ENCODE measurements at places on chromosomes 2 and 18. TPM values are rescaled to one million over a fixed set of nuclear protein-coding genes. Genes with fewer than 3 reads are reported as not detected.

Gene CCDC85A
- total RNA-seq, result 16.4 TPM

DNA sequence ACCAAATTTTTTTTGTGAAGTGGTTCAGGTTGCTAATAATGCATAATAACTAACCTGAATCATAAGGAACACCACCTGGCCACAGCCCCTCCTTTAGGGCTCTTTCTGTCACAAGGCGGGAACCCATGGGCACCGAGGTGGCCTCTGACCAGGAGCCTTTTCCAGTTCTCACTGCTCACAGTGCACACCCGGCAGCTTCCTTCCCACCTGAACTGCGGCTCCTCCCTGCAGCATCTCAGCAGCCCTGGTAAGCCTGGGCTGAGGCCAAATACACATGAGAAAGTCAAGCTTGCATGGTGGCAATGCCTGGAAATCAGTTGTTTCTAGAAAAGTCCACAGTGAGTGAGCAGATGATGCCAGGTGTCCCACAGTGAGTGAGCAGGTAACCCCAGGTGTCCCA, 77.6 kb upstream of the SNTG2 start:
- peaks cover 12% of the 10 kb centered on the region for H3K4me1 ChIP-seq
- H3K27ac ChIP-seq, result no peak overlapping the region
- no peak for DNase-seq
- no peaks in the 10 kb centered on the region for H3K36me3 ChIP-seq
- H3K4me3 ChIP-seq, result no peak overlapping the region

GRCh38 chr2:109448946-109449788, 164.6 kb downstream of the SEPTIN10 start:
- no peak overlapping the region for H3K4me3 ChIP-seq
- H3K27me3 ChIP-seq, result peaks cover 1% of the 10 kb centered on the region
- peaks cover 12% of the 10 kb centered on the region for H3K4me1 ChIP-seq
- H3K27ac ChIP-seq, result no peak overlapping the region
- DNase-seq, result no peak
- peaks cover 13% of the 10 kb centered on the region for H3K36me3 ChIP-seq

Gene ACVR1C
- 0.10 TPM for total RNA-seq

DNA sequence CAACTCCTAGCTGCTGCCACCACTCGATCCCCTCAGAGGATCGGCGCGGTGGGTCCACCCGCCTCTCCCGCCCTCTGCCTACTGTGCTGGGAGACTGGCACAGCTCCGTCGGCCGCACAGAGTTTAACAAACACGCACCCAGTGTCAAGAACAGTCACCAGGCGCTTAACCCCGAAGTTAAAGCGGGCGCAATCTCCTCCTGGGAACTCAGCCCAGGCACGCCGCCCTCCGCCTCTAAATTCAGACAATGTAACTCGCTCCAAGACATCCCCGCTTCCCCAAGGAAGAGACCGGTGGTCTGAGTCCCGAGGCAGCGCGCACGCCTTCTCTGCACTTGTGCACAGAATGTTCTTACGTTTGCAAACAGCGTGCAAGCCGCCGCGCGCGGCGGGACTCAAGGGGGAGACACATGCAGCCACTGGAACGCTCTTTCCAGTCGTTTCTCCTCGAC, 533 bp downstream of the CXCR4 start:
- peak overlapping the region; percentile 97 for H3K4me3 ChIP-seq
- DNase-seq, result peak; percentile 46
- H3K4me1 ChIP-seq, result peaks cover 46% of the 10 kb centered on the region
- peaks cover 11% of the 10 kb centered on the region for H3K27me3 ChIP-seq
- H3K27ac ChIP-seq, result no peak overlapping the region

Gene RPIA
- total RNA-seq, result 22.4 TPM

Gene BOLL
- not detected for total RNA-seq

DNA sequence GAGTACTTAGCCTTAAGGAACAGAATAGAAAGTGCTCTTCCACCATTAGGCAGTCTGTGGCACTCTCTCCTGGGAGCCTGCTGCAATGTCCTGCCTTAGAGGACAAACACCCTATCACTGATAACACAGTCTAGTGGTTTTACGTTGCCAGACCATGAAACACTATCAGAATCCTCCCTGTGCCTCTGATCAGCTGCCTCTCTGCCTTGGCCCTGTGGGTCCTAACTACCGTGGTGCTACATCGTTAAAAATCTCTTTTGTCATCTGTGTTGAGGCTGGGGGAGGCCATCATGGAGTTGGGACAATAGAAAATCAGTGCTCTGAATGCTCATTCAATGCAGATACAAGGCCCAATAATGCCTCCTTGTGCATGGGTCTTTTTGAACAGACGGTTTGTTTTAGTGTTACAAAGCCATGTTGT, 11.9 kb upstream of the APCDD1 start:
- no peak overlapping the region for H3K4me3 ChIP-seq
- peaks cover 1% of the 10 kb centered on the region for H3K27me3 ChIP-seq
- H3K4me1 ChIP-seq, result no peaks in the 10 kb centered on the region
- no peak overlapping the region for H3K27ac ChIP-seq
- no peaks in the 10 kb centered on the region for H3K36me3 ChIP-seq

Gene MERTK
- total RNA-seq, result 12.3 TPM

Gene RNU2-63P
- total RNA-seq, result 6.9 TPM

- H3K36me3 ChIP-seq, result peaks cover 32% of the 10 kb centered on the region
- peak overlapping the region; percentile 72 for H3K27ac ChIP-seq
- peak overlapping the region; percentile 37 for H3K4me3 ChIP-seq
- H3K4me1 ChIP-seq, result peaks cover 21% of the 10 kb centered on the region
- H3K27me3 ChIP-seq, result peaks cover 3% of the 10 kb centered on the region
- DNase-seq, result no peak
These were observed 13.1 kb downstream of the ZAP70 start for GRCh38 chr2:97726261-97727064.

- peaks cover 18% of the 10 kb centered on the region for H3K27me3 ChIP-seq
- H3K27ac ChIP-seq, result no peak overlapping the region
- peaks cover 54% of the 10 kb centered on the region for H3K36me3 ChIP-seq
- DNase-seq, result no peak
These were observed 18.3 kb downstream of the GYPC start for GRCh38 chr2:126674075-126674744.

GRCh38 chr2:127046579-127046978, 60.4 kb downstream of the BIN1 start:
- peaks cover 3% of the 10 kb centered on the region for H3K4me1 ChIP-seq
- peaks cover 13% of the 10 kb centered on the region for H3K36me3 ChIP-seq
- DNase-seq, result no peak
- H3K27me3 ChIP-seq, result peaks cover 13% of the 10 kb centered on the region
- H3K4me3 ChIP-seq, result no peak overlapping the region
- H3K27ac ChIP-seq, result peak overlapping the region; percentile 46

DNA sequence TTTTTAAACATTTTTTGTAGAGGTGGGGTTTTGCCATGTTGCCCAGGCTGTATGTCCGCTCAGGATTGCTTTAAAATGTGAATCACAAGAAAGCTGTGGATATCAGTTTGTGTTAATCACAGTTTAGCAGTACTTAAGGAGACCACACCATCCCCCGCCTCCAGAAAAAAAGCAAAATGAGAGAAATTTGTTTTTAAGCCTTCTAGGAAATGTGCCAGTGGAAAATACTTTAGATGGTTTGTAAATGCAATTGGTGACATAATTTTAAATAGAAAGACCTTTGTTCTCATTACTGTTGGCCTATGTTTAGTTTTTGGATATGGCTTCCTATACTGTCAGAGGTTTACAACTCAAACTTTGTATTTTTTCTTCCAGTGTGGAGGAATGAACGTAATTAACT, 27.0 kb downstream of the GCA start:
- H3K36me3 ChIP-seq, result no peaks in the 10 kb centered on the region
- no peaks in the 10 kb centered on the region for H3K27me3 ChIP-seq
- H3K27ac ChIP-seq, result no peak overlapping the region
- no peak for DNase-seq
- peaks cover 3% of the 10 kb centered on the region for H3K4me1 ChIP-seq
- no peak overlapping the region for H3K4me3 ChIP-seq

GRCh38 chr2:73749314-73749713, 12.2 kb upstream of the TPRKB start:
- peaks cover 39% of the 10 kb centered on the region for H3K4me1 ChIP-seq
- H3K27ac ChIP-seq, result no peak overlapping the region
- peaks cover 7% of the 10 kb centered on the region for H3K27me3 ChIP-seq
- H3K36me3 ChIP-seq, result peaks cover 32% of the 10 kb centered on the region

GRCh38 chr2:25897506-25897905, 19.2 kb upstream of the ASXL2 start:
- H3K27me3 ChIP-seq, result peaks cover 2% of the 10 kb centered on the region
- no peak for DNase-seq
- no peak overlapping the region for H3K27ac ChIP-seq
- peaks cover 2% of the 10 kb centered on the region for H3K4me1 ChIP-seq
- no peaks in the 10 kb centered on the region for H3K36me3 ChIP-seq

GRCh38 chr2:64210816-64211215, 66.6 kb upstream of the PELI1 start:
- H3K4me1 ChIP-seq, result peaks cover under 1% of the 10 kb centered on the region
- DNase-seq, result no peak
- H3K4me3 ChIP-seq, result no peak overlapping the region
- no peaks in the 10 kb centered on the region for H3K36me3 ChIP-seq

Gene CD207
- total RNA-seq, result 0.74 TPM

DNA sequence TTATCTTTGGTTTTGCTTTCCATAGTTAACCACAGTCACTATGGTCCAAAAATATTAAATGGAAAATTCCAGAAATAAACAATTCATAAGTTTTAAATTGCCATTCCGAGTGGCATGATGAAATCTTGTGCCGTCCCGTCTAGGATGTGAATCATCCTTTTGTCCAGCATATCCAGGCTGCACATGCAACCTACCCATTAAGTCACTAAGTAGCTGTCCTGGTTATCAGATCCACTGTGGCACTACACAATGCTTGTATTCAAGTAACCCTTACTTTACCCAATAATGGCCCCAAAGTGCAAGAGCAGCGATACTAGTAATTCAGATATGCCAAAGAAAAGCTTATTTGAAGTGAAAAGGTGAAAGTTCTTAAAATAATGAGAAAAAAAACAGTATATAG, 10.7 kb downstream of the USP34 start:
- H3K36me3 ChIP-seq, result no peaks in the 10 kb centered on the region
- no peak overlapping the region for H3K4me3 ChIP-seq
- DNase-seq, result no peak
- peaks cover 15% of the 10 kb centered on the region for H3K4me1 ChIP-seq
- peaks cover 4% of the 10 kb centered on the region for H3K27me3 ChIP-seq
- no peak overlapping the region for H3K27ac ChIP-seq

- no peak overlapping the region for H3K27ac ChIP-seq
- peaks cover 5% of the 10 kb centered on the region for H3K36me3 ChIP-seq
- DNase-seq, result no peak
- peaks cover 59% of the 10 kb centered on the region for H3K4me1 ChIP-seq
These were observed 33.7 kb downstream of the TMEM17 start for GRCh38 chr2:62472312-62472711.

DNA sequence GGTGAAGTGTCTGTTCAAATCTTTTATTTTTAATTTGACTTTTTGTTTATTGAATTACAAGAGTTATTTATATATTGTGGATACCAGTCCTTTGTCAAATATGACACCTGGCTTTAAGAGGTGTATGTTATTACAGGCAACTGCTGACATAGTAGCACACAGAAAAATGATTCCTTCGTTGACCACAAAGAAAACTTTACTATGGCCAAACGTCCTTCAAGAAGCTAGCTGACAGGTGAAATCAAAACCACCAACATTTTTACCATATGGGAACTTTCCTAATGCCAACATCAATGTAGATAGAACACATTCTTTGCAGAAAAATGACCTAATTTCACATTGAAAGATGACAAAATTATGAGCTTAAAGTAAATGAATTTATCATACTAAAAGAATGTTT, 6.4 kb upstream of the SRBD1 start:
- H3K4me3 ChIP-seq, result no peak overlapping the region
- no peaks in the 10 kb centered on the region for H3K4me1 ChIP-seq
- no peaks in the 10 kb centered on the region for H3K27me3 ChIP-seq
- H3K27ac ChIP-seq, result no peak overlapping the region
- no peaks in the 10 kb centered on the region for H3K36me3 ChIP-seq

Gene TNS1
- 11.6 TPM for total RNA-seq

- no peak for DNase-seq
- H3K4me1 ChIP-seq, result no peaks in the 10 kb centered on the region
- H3K4me3 ChIP-seq, result no peak overlapping the region
- H3K36me3 ChIP-seq, result no peaks in the 10 kb centered on the region
- no peak overlapping the region for H3K27ac ChIP-seq
- no peaks in the 10 kb centered on the region for H3K27me3 ChIP-seq
These were observed 149.6 kb downstream of the DOCK10 start for GRCh38 chr2:224892574-224893204.

DNA sequence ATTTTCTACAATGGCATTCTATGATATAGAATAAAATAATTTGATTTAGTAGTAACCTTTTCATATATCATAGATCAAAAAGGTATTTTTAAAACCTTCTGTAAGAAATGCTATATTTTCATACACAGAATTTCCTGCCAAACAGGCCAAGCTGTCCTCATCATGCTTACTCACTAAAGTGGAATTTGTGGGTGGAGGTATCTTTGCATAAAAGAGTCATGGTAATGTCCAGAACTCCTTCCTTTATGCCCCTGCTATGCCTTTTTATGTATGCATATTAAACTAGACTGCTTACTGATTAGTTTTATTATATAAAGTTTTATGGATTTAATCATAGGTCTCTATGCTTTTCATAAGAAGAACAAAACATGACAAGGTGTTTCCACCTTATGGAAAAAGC, 27.5 kb upstream of the MARCHF7 start:
- peaks cover 2% of the 10 kb centered on the region for H3K27me3 ChIP-seq
- H3K4me1 ChIP-seq, result no peaks in the 10 kb centered on the region
- no peaks in the 10 kb centered on the region for H3K36me3 ChIP-seq
- no peak overlapping the region for H3K4me3 ChIP-seq
- DNase-seq, result no peak

DNA sequence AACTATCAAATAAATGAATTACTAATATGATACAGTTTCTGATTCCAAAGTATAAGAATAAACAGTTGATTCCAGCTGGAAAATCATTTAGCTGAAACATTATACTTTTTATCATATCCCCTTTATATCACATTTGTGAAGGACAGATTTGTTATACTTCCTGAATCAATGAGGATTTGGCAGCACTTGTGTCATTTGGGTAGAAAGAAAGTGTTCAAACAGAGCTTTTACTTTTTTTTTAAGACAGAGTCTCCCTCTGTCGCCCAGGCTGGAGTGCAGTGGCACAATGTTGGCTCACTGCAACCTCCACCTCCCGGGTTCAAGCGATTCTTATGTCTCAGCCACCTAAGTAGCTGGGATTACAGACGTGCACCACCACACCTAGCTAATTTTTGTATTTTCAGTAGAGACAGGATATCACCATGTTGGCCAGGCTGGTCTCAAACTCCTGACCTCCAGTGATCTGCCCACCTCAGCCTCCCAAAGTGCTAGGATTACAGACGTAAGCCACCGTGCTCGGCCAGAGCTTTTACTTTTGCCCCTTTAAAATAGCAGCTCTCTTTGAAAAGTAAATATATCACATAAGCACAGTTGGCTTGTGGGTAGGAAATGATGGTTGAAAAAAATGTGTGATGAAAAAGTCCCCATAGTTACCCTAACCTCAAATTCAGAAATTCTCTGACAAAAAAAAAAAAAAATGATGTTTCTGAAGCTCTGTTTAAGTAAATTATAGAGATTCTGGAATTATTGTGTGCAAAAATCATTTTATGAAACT, 95.2 kb downstream of the DTNA start:
- no peak overlapping the region for H3K27ac ChIP-seq
- DNase-seq, result no peak
- no peak overlapping the region for H3K4me3 ChIP-seq
- H3K4me1 ChIP-seq, result peaks cover 12% of the 10 kb centered on the region
- no peaks in the 10 kb centered on the region for H3K27me3 ChIP-seq

Measured in endothelial cell (in vitro differentiated cells).